ENCODE measurements at places on chromosomes 11 and 22.

DNA sequence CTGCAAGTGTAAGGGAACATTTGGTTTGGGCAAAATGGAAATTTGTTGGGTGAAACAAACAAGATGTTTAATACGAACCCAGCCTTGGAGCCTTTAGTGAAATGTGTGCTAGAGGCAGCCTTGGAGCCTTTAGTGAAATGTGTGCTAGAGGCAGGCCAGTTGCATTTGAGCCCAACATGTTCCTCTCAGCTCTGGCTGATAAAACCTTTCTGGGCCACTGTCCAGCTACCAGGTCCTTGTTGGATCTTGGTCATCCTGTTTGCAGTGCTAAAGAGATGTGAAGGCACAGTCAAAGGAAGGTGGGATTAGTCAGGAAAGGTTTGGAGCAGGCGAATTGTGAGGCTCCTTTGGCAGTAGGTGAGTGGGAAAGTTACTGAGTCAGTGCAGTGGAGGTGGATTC lies 48.9 kb downstream of the CEP164 start:
- no peak for DNase-seq

- no peak for DNase-seq
These were observed 79.9 kb downstream of the GRAMD1B start for GRCh38 chr11:123509737-123510578.

GRCh38 chr11:6273188-6273587 lies 13.6 kb downstream of the CCKBR start:
- no peak for DNase-seq

GRCh38 chr22:45069925-45070324 lies 60.1 kb upstream of the PHF21B start:
- no peak for DNase-seq

DNA sequence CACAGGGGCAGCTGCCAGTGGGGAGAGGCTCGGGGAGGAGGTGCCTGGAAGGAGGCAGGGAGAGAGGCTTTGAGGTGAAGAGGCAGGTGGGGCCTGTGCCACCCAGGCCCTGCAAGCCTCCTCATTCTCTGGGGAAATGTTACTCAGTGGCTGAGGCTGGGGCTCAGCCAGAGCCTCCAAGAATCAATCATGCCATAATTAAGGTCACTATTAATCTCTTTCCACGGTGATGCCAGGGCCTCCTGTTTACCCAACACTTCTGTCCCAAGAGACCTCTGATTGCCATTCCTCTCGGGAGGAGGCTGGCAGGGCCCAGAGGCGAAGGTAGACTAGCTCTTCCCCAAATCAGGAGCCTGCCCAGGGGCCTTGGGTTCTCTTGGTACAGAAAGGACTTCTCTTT lies 38.4 kb downstream of the GDPD5 start:
- DNase-seq = no peak

GRCh38 chr11:66421492-66422205 lies 814 bp downstream of the NPAS4 start:
- peak; percentile 89 for DNase-seq

GRCh38 chr11:94046796-94047195 lies 25.6 kb downstream of the HEPHL1 start:
- DNase-seq = no peak

All from CD4-positive, alpha-beta T cell treated with Interleukin-2 at 100 ng/mL for 4 hours (primary cell).